ENCODE measurements at places on chromosomes 13 and 19. TPM values are rescaled to one million over a fixed set of nuclear protein-coding genes. Genes with fewer than 3 reads are reported as not detected.

- H3K27me3 ChIP-seq = no peaks in the 10 kb centered on the region
- H3K4me1 ChIP-seq = no peaks in the 10 kb centered on the region
- no peak overlapping the region for H3K4me3 ChIP-seq
- H3K27ac ChIP-seq = no peak overlapping the region
- H3K36me3 ChIP-seq = no peaks in the 10 kb centered on the region
These were observed 221.6 kb downstream of the NBEA start for GRCh38 chr13:35163674-35164073.

Gene ZNF229
- total RNA-seq = 6.6 TPM

Gene EPSTI1
- 11.8 TPM for total RNA-seq

- H3K4me3 ChIP-seq = no peak overlapping the region
- H3K27me3 ChIP-seq = no peaks in the 10 kb centered on the region
- peaks cover 10% of the 10 kb centered on the region for H3K4me1 ChIP-seq
- no peaks in the 10 kb centered on the region for H3K36me3 ChIP-seq
- no peak for DNase-seq
- H3K27ac ChIP-seq = no peak overlapping the region
These were observed 38.7 kb downstream of the IGFL2 start for GRCh38 chr19:46186717-46187101.

Gene GRIN3B
- total RNA-seq = 5.4 TPM

- H3K4me3 ChIP-seq = no peak overlapping the region
- no peaks in the 10 kb centered on the region for H3K36me3 ChIP-seq
- H3K27me3 ChIP-seq = peaks cover 11% of the 10 kb centered on the region
- no peak overlapping the region for H3K27ac ChIP-seq
- DNase-seq = no peak
These were observed 13.3 kb downstream of the TTYH1 start for GRCh38 chr19:54428323-54429175.

DNA sequence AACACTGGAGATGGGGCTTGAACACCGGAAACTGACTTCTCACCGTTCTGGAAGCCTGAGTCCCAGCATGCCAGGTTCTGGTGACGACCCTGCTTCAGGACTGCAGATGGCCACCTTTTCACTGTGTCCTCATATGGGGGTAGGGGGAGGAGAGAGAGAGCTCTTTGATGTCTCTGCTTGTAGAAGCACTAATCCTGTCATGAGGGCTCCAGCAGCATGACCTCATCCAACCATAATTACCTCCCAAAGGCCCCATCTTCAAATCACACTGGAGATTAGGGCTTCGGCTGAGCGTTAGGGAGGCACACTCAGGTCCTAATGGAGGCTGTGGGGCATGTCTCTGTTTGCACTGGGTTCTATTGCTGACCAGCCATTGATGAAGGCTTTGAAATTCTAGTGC is 255.3 kb downstream of the TEX29 start:
- H3K4me3 ChIP-seq = no peak overlapping the region
- H3K36me3 ChIP-seq = no peaks in the 10 kb centered on the region
- no peaks in the 10 kb centered on the region for H3K27me3 ChIP-seq
- no peak for DNase-seq
